Esophagus squamous epithelium (tissue), 5 donors: ENCODE measurements at places on chromosomes 13 and 19.

- DNase-seq: no peak
Measured at GRCh38 chr13:43191546-43191945, 168.2 kb downstream of the DNAJC15 start.

- DNase-seq: no peak
Measured at GRCh38 chr13:108407495-108407894, 138.0 kb downstream of the TNFSF13B start.

- no peak for DNase-seq
Measured at GRCh38 chr19:18593367-18594095, 4.9 kb downstream of the REX1BD start.

GRCh38 chr19:55418185-55418584 lies 10.6 kb upstream of the UBE2S start:
- DNase-seq: no peak

GRCh38 chr13:27289011-27289665 lies 18.5 kb downstream of the RASL11A start:
- no peak for DNase-seq

- no peak for DNase-seq
Measured at GRCh38 chr19:3142292-3142670, 6.4 kb downstream of the GNA15 start.

DNA sequence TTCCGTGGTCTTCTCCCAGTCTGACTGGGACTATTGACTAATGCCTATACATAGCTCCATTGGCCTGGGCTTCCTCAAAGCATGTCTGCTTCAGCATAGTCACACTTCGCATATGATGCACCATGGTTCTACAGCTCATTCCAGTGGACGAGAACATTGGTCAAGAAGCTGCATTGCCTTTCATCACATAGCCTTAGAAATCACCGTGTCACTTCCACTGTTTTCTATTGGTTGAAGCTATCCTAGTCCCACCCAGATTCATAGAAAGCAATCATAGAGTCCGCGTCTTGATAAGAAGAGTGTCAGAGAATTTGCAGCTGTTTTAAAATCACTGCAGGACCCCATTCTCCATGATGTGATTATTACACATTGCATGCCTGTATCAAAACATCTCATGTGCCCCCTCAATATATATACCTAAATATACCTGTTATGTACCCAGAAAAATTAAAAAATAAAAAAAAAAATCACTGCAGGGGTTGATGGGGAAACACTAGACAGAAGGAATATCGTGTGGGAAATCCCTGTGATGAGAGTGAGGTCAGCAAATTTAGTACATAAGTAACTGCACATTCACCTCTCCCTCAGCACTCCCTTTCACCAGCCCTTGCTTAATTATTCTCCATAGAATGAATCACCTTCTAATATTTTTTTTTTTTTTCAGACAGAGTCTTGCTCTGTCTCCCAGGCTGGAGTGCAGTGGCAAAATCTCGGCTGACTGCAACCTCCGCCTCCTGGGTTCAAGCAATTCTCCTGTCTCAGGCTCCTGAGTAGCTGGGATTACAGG lies 2.2 kb upstream of the ARHGAP33 start:
- DNase-seq: no peak
